NCI-H1092 treated with DMSO at 0.1 percent for 48 hours (cell line): ENCODE measurements at places on chromosomes 2 and 18.
A peak's percentile ranks its signal among the peaks of the same experiment; 100 is the strongest.

DNA sequence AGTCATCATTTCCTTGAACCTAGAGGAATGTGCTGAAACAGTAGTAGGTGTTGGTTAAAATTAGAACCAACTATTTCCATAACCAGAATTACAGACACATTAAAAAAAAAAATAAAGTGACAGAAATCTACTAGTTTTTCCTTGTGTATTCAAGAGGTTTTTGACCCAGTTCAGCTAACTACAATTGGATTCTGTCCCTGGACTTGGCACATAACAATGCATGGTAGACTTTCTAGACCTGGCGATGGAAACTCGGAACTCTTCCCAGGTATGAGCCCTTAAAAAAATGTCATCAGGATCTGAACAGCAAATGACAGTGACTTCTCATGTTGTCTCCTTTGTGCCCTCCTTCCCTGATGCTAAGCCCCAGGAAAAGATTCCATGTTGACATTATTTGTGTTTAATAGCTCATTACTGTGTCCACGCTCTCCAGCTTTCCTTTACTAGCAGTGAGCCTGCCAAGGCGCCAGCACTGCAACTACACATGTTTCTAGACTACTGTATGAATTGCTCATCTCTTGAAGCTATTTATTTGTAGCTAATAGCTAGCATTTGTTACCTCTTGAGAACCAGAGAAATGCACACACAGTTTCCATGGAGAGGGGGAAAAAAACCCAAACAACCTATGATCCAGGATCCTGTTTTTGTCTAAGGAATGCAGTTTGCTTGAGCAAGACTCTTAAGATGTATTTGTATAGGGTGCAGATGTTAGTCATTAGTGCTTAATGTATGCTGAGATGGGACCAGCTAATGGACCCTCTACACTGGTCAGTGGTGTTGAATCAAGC is 148.5 kb downstream of the FMNL2 start:
- no peak for DNase-seq

DNA sequence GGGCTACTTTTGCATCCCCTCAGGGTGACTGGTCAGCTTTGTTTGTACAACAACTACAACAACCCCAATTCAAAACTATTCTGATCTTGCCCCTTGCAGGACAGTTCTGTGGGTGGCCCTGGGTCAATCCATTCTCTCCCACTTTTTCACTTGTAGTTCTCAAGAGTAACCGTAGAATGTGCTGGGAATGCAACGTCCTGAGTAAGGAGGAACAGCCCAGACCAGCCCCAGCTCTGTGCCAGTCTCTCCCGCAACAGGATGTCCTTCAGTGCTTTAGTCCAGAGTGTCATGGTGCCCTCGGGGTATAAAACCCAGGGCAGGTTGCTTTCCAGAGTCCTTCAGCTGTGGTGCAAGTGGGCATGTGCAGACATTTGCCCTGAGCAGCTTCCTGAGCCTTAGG is 22.1 kb upstream of the TEX51 start:
- DNase-seq = no peak

- no peak for DNase-seq
Measured at GRCh38 chr18:30039201-30039600, 1003.3 kb downstream of the DSC3 start.

DNA sequence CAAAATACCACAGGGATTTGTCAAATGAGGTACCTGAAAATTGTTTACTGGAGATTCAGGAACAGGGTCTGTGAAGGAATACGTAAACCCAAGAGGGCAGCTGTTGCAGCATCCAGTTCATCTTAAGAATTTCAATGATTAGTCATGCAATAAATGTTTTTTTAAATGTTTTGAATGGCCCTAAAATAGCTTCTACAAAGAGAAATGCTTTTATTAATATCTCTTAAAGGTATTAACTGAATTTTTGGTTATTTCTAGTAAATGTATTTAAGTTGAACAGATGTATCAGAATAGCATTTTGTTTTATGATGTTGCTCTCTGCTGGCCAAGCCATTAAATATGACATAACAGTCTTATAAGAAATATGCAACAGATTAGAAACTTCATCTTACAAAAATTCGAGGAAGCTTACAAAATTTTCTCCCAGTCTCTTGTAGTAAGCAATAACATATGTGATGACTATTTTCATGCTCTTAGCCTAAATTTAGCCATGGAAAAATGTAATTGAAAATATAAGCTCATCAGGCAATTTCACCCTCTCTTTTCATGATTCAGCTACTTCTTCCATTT is 863.9 kb downstream of the SUCLG1 start:
- no peak for DNase-seq

DNA sequence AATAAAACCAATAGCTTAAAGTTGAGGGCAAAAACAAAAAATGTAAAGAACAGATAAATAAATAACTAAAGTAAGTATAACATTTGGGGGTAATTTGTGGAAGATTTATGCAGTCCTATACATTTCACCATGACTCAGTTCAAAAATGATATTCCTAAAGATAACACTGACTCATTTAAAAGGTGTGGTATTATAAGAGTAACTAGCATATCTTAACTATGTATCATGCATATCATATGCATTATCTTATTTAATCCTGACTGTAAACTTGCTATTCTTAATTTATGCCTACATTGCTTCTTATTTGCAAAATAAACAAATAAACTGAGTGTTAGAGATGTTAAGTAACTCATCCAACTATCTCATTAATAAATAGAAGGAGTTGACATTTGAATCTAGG is 726.5 kb upstream of the PKDCC start:
- no peak for DNase-seq

DNA sequence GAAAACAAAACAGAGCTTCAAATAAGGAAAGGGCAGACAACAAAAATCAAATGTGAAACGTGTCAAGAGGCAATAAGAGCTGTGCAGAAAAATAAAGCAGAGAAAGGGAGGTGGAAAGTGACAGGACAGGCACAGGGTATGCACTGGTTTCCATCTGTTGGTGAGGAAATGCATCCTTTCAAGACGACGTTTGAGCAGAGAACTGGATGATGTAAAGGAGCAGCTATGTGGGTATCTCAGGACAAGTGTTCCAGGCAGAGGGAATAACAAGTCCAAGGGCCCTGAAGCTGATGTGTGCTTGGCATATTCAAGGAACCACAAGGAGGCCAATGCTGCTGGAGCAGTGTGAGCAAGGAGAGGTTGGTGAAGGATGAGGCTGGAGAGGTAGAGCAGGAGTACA is 168.9 kb upstream of the SERPINE2 start:
- no peak for DNase-seq

DNA sequence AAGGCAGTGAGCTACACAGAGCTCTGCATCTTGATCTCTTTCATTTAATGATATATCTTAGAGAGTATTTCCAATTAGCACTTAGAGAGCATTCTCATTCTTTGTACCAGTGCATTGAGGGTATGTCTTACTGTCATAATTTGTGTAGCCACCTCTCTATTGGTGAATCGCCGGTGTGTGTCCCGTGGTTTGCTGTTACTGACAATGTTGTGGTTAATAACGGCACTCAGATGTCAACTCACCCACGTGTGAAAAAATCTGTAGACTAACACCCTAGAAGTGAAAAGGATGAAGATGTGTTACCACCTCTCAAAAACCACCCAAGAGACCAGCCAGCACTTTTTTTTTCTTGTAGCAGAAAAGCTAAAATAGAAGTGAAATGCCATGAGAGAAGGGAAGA is 37.1 kb downstream of the TEX51 start:
- no peak for DNase-seq

GRCh38 chr2:32532341-32532740 is 95.5 kb upstream of the TTC27 start:
- DNase-seq = no peak

GRCh38 chr2:98269274-98269673 is 77.0 kb upstream of the CNGA3 start:
- peak; percentile 2 for DNase-seq

- no peak for DNase-seq
Measured at GRCh38 chr2:28030600-28030999, 140.1 kb downstream of the BABAM2 start.

- DNase-seq = no peak
Measured at GRCh38 chr2:20595439-20596192, 55.3 kb downstream of the HS1BP3 start.

GRCh38 chr2:179218848-179219594 is 45.6 kb downstream of the SESTD1 start:
- peak; percentile 50 for DNase-seq

DNA sequence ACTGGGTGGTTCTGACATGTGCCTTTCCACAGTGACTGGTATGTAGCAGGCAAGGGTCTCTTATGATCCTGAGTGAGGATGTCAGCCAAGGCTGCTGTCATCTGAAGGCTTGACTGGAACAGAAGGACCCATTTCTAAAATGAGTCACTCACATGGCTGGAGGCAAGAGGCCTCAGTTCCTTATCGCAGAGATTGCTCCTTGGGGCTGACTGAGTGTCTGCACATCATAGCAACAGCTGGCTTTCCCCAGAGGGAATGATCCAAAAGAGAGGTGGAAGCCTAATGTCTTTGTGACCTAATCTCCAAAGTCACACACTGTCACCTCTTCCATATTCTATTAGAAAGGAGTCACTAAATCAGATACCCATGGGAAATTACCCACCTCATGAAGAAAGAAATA is 114.0 kb downstream of the NEDD4L start:
- DNase-seq = no peak

GRCh38 chr18:44609181-44609941 is 71.3 kb upstream of the SETBP1 start:
- DNase-seq = no peak

- no peak for DNase-seq
Measured at GRCh38 chr2:233336541-233336940, 17.8 kb upstream of the DGKD start.

DNA sequence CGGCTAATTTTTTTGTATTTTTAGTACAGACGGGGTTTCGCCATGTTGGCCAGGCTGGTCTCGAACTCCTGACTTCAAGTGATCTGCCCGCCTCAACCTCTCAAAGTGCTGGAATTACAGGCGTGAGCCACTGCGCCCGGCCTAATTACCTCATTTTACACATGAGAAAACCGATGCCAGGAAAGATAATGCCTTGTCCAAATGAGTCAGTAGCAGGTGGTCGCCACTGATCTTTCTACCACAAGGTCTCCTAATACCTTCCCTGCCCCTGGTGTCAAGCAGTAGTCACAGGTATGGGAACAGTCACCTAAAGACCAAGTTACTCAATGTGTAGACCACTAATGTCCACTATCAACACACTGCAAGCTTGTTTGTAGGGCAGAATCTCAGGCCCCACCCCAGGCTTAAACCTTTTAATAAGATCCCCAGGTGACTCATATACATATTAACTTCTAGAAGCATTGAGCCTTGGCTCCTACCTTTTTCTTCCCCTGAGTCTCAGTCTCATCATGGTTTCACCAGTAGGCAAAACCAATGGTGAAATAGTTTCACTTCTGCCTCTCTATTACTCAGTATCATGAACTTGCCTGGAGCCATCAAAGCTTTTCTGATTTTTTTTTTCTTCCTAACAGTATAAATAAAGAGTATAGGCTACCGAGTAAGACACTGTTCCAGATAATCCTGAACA is 6.9 kb upstream of the EPB41L5 start:
- DNase-seq = no peak

DNA sequence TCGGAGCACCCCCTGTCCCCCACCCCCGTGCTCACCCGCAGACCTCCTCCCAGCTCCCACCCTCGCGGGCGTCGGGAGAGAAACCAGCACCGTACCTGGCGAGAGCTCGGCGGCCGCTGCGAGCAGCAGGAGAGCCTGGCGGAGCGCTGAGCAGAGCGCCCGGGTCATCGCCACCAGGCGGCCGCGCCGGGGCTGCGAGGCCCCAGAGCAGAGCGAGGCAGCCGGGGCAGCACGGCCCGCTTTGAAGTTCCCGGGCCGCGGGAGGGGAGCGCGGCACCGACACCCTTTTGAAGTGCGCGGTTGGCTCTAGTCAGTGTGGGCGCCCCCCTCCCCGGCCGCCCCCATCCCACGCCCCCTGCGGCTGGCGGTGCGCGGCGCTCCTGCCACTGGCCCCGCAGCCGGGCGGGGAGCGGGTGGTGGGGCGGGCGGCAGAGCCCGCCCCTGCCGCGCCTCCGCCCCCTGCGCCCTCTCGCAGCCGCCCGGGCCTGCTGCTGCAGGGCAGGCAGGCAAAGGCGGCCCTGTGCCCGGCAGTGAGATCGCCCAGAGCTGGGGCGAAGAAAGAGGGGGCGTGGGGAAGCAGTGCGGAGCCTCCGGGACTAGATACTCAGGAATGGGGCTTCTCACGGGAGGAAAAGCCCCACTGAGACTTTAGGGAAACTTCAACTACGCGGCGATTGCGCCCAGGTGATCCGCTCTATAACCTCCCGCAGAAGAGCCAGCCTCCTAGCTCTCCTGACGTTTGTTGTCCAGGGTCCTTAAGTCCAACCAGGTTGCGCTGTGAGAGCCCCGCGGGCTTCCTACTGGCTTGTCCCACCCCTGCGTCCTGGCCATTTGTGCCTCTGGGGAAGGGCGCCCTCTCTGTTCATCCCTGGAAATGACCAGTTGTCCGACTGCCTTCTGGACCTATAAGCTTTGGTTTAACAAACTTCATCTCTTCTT is at the start of gene ACVR1C:
ACVR1C (minus strand) TSS at position 388 of the 939 bp plus-strand sequence; CDS start at position 168, 220 bp downstream.
- DNase-seq = peak; percentile 72

GRCh38 chr2:7692657-7693161 is 775.5 kb downstream of the RNF144A start:
- DNase-seq = no peak

- peak; percentile 74 for DNase-seq
Measured at GRCh38 chr18:75246721-75247610, 36.4 kb downstream of the TSHZ1 start.

- peak; percentile 18 for DNase-seq
Measured at GRCh38 chr18:59696311-59697235, 650 bp downstream of the CCBE1 start.

DNA sequence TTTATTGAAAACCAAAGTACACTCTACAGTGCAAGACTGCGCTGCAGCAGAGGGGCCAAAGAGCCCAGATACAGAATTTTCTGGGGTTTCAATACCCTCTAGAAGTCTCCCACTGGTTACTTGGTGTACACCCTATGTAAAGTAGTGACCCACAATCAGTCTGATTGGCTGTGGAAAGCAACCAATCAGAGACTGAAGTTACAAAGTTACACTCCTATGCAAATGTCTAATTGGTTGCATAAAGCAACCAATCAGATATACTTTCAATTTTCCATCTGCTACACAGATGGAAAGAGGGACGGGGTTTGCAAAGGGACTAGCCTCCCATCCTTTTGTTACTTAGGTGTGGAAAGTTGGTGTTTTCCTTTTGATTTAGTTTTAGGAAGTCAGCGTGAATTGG is 198.9 kb upstream of the SH3BP4 start:
- no peak for DNase-seq

GRCh38 chr2:176085120-176085788 is 1.5 kb upstream of the EVX2 start:
- DNase-seq = no peak

GRCh38 chr2:121969166-121969565 is 213.7 kb downstream of the TSN start:
- DNase-seq = no peak

GRCh38 chr2:4964001-4964540 is 728.1 kb upstream of the SOX11 start:
- no peak for DNase-seq

- no peak for DNase-seq
Measured at GRCh38 chr2:206383669-206384068, 59.7 kb upstream of the ADAM23 start.

- no peak for DNase-seq
Measured at GRCh38 chr2:74944987-74945787, 13.3 kb upstream of the POLE4 start.

- DNase-seq = no peak
Measured at GRCh38 chr18:32355896-32356295, 114.8 kb downstream of the GAREM1 start.
